ENCODE measurements at places on chromosomes 13 and 19. TPM values are rescaled to one million over a fixed set of nuclear protein-coding genes. Genes with fewer than 3 reads are reported as not detected.

KLK3 gene
- not detected for total RNA-seq

DCLK1 gene
- total RNA-seq: 6.4 TPM

SPIB gene
- total RNA-seq: 0.31 TPM

U2AF1L4 gene
- total RNA-seq: 17.2 TPM

LRRC63 gene
- total RNA-seq: not detected

MTRF1 gene
- 24.9 TPM for total RNA-seq

PSG3 gene
- total RNA-seq: not detected

DNA sequence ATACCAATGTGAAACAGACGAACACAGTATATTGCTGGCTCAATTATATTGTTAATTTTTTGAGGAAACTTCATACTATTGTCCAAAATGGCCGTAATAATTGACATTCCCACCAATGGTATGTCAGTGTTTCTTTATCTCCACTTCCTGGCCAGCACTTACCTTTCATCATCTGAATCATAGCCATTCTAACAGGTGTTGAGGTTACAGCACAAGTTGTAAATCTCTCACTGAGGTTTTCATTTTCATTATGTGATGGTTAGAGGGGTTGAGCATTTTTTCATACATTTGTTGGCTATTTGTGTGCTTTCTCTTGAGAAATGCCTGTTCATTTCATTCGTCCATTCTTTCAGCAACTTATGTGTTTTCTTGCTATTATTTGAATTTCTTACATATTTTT is 824.0 kb downstream of the UQCRFS1 start:
- no peak for DNase-seq

DNA sequence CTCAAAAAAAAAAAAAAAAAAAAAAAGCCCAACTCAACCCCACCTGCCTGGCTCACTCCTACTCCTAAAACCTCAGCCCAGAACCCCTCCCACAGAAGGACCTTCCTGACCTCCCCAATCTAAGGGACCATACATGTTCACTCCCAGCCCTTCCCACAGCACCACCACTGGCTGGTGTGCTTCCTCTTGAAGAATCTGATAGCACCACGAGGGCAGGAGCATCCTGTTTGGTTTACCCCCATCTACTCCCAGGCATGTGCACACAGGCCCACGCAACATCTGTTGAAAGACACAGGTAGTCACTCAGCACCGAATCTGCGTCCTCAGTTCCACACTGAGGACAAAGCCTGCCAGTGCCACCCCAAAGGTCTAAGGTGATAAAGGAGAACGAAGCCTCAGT is 8.2 kb downstream of the LATS2 start:
- DNase-seq: no peak

DNA sequence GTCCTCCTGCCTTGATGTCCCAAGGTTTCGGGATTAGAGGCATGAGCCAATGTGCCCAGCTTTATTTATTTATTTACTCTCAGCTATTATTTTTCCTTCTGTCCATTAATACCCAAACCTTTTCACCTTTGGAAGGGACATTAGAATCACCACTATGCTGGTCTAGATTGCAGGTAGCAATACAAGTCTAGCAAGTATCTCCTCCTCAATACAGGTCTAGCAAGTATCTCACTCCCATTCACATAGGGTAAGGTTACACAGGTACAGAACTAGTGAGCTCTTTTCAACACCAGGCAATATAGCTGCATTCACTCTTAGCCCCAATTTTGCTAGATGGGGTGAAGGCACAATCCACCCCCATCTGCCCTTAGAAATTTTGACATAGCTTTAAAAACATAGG is 17.4 kb upstream of the SPRYD7 start:
- no peak for DNase-seq

DNA sequence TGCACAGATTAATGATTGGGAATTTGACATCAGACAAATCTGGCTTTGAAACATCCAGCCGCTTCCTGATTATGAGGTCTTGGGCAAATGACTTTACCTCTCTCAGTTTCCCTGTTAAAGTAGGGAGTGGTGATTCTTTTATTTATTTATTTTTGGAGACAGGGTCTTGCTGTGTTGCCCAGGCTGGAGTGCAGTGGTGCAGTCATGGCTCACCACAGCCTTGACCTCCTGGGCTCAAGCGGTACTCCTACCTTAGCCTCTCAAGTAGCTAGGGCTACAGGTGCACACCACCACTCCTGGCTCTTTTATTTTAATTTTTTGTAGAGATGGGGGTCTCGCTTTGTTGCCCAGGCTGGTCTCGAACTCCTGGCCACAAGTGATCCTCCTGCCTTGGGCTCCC is 2.7 kb downstream of the PSMD8 start:
- no peak for DNase-seq

GRCh38 chr19:2747349-2747748 is 7.5 kb upstream of the SLC39A3 start:
- no peak for DNase-seq

GRCh38 chr19:9972103-9972502 is 35.8 kb upstream of the OLFM2 start:
- DNase-seq: no peak

GRCh38 chr19:45477713-45478453 is 10.1 kb downstream of the FOSB start:
- peak; percentile 64 for DNase-seq

- no peak for DNase-seq
These were observed 79.7 kb downstream of the GADD45B start for GRCh38 chr19:2555422-2556220.
